ENCODE measurements at places on chromosomes 1 and 21.

GRCh38 chr1:165259236-165259635, 97.3 kb downstream of the LMX1A start:
- no peak for DNase-seq

DNA sequence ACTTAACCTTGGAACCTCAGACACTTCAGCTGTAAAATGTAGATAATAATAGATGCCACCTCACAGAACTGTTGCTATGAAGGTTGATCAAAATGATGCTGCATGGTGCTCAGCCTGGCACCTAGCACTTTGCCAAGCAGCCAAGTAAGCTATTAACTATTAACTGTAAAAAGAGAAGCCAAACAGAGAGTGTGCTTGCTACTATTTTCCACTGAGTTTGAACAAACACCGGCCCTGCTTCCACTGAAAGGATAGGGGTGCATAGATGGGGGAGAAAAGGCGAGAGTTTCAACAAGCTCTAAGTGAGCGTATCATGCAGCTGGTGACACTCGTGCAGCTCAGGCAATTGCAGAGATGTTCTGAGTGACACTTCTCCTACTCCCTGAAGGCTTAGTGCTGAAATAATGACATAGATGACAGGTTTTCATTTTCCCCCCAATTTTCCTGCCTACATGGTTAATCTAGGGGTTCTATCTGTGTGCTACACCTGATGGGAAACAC, 78.2 kb downstream of the GPR88 start:
- DNase-seq = no peak

GRCh38 chr1:177472567-177472966, 301.8 kb downstream of the BRINP2 start:
- no peak for DNase-seq

GRCh38 chr1:162904579-162904978, 43.6 kb upstream of the CCDC190 start:
- DNase-seq = no peak

GRCh38 chr1:15326691-15327588, 79.9 kb downstream of the FHAD1 start:
- no peak for DNase-seq

DNA sequence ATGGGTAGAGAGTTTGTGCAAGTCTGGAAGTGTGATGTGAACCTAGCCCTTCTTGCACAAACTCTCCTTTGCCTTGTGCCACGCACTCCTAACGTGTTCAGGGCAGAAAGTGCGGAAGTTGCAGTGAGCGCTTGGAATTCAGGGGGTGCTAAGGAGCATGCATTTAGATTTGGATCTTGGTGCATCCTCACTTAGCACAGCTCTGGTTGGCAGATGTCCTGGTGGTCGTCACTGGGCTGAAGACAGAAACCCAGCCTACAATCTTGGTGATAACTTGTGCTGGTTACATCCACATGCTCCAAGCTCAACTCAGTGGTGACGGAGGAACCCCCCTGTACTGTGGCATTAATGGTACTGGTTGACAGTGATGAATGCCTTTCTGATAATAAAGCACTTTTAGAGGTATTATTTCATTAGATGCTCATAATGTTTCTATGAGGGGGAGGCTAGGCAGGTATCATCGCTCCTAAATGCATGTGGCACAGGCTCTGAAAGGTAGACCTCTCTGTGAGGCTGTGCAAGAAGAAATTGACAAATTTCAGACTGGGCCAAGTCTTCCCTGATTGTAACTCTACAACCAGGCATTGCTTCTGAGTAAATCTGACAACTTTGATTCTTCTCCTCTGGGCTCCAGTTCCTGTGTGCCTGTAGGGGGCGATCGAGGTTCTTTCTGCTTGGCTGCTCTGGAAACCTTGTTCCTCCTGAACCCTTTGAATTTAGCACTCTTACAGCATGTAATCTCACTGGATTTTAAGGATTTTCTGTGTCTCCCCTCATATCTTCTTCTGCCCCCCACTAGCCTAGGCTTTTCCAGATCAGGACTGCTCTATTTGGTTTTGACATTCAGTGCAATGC, 40.6 kb downstream of the MAPKAPK2 start:
- no peak for DNase-seq

DNA sequence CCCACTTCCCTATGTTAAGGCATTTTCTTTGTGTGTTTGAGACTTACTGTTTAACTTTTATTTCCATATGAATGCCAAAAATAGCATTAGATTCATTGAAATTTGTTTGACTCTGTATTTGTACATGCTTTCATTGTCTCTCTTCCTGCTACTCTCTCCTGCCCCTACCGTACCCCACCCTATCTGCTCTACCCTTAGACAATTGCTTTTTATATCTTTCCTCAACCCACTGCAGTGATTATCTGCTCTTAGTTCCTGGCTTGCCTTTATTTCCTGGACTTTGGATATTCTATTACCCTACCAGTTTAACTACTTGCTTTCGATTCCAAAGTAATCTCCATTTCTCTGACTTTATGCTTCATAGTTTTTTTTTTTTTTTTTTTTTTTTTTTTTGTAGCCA, 10.5 kb downstream of the RAVER2 start:
- no peak for DNase-seq

- DNase-seq = no peak
These were observed 81.6 kb upstream of the SSX2IP start for GRCh38 chr1:84771895-84772294.

DNA sequence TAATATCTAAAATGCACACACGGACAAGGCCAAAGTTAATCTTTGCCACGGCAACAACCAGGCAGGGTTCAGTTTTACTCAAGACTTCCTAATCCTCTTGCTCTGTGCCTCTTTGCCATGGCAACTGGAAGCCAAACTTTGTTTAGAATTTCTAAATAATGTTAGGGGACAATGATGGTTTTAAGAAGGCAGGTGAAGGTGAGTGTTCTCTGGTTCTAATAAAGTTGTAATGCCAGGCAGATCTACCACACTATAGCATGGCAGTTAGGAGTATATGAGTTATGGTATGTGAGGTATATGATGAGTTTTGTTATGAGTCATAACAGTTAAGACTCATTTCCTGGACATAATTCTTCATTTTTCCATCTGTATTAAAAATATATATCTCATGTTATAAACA, 2.7 kb downstream of the PTPRC start:
- DNase-seq = no peak

GRCh38 chr1:71303617-71304041, 222.8 kb upstream of the ZRANB2 start:
- no peak for DNase-seq

DNA sequence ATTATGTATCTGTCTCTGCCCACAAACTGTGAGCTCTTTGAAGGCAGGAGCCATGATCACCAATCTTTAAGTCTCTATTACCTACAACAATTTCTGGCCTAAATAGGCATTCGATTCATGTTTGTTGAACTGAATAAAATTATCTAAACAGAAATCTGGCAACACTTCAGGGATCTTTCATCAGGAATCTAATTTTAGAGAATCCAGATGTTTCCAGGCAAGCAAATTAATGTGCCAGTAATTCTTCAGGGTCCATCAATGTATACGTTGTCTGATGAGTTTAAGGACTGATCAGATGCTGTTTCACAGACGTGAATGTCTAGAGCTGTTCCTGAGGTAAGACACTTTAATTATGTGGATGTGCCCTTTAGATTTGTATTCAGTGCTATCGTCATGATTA, 524.4 kb downstream of the PTPRC start:
- no peak for DNase-seq

DNA sequence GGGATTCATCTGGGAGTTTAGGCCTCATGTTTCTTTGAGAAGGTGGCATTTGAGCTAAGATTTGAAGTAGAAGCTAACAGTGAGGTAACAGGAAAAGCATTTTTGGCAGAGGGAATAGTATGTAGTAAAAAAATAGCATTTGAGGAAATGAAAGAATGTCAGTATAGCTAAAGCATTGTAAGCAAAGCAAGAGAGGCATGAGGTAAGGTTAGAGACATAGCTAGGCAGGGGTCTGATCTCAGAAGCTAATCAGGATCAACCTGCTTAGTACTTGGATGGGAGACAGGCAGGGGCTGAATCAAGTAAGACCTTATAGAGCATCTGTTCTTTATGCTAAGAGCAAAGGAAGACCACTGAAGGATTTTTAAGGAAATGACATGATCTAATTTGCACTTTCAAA, 4.0 kb downstream of the POLR3C start:
- no peak for DNase-seq

DNA sequence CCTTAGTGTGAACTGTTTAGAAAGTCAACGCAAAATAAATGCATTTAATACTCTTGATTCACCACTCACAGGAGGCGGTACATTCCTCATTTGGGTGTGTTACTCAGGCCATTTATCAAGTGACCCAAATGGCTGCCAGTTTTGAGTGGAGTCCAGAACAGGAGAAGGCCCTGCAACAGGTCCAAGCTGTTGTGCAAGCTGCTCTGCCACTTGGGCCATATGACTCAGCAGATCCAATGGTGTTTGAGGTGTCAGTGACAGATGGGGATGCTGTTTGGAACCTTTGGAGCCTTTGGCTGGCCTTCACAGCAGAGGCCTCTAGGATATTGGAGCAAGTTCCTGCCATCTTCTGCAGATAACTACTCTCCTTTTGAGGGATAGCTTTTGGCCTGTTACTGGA, 609.2 kb downstream of the KCNT2 start:
- DNase-seq = no peak

DNA sequence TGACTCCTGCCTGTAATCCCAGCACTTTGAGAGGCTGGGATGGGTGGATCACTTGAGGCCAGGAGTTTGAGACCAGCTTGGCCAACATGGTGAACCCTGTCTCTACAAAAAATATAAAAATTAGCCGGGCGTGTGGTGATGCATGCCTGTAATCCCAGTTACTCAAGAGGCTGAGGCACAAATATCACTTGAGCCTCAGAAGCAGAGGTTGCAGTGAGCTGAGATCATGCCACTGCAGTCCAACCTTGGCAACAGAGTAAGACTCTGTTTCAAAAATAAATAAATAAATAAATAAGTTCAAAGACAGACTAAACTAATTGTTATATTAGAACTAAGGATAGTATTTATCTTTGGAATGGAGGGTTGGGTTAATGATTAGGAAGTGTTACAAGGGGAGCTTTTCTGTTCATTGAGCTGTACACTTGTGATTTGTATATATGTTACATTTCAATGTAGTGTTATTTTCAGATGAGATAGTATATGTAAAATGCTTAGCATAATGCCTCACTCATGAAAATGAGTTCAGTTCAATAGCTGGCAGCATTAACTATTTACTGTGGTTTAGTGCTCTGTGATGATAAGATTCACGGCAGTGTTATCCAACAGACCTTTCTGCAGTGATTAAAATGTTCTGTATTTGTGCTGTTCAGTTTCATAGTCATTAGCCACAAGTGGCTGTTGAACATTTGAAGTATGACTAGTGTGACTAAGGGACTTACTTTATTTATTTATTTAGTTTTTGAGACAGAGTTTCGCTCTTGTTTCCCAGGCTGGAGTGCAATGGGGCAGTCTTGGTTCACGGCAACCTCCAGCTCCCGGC, 47.7 kb downstream of the OSBPL9 start:
- DNase-seq = no peak

- DNase-seq = no peak
These were observed 352.5 kb downstream of the ADGRL2 start for GRCh38 chr1:82153272-82153629.

DNA sequence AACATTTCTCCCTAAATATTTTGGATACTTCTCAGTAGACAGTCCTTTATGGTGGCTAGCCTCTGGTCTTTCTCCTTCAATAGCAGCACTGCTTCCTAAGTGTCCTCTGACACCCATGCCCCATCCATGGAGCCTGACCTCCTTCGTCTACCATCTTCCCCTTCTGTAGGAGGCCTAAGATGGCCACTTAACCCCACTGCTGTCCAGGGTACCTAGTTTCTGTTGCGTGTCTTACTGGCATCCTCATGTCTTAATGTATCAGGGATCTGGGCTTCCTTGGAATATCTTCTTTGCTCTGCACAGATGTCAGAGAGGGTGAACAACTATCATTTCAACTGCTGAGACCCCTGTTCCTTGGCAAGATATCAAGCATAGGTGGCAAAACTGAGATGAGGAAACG, 5.4 kb upstream of the KIRREL1 start:
- DNase-seq = no peak

DNA sequence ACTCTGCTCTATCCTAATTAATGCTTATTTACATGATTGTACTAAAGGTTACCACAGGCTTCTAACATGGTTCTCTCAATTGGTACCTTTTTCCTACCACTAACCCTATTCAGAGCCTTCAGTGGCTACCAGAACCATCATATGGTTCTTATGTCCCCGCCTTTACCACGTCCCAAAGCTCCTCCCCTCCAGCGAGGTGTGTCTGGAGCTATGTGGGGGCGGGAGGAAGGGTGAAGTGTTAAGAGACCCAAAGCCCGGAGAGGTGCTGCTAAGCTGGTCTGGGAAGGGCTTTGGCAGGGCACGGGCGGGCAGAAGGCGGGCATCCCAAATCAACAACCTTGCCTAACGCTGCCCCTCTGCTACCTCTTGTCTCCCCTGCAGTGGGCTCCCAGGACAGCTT, 10.0 kb downstream of the SPATA46 start:
- DNase-seq = no peak

DNA sequence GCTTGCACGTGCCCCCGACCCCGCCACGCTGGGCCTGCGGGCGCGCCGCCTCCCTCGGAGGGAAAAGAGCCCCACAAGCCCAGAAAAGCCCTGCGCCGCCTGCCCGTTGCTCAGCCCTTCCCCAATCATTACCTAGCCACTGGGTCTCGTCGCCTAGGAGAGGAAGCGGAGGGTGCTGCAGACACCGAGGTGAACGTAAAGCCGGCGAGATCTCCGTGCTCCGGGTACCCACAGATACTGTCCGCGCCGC, at the start of gene ENO1:
Gene ENO1, minus strand, starts transcription at position 239 of the 250 bp plus-strand sequence. CDS start 3,778 bp downstream, outside the sequence.
- DNase-seq = no peak

GRCh38 chr1:155126556-155127104, 1.0 kb upstream of the EFNA1 start:
- no peak for DNase-seq

- no peak for DNase-seq
These were observed 19.2 kb downstream of the SYT6 start for GRCh38 chr1:114134518-114134917.

DNA sequence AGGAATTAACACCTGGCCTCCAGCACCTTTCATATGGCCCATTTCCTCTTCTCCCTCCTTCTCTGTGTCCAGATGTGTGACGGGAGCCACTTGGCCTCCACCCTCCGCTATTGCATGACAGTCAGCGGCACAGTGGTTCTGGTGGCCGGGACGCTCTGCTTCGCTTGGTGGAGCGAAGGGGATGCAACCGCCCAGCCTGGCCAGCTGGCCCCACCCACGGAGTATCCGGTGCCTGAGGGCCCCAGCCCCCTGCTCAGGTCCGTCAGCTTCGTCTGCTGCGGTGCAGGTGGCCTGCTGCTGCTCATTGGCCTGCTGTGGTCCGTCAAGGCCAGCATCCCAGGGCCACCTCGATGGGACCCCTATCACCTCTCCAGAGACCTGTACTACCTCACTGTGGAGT, 5.6 kb downstream of the TMEM61 start:
- no peak for DNase-seq
